ENCODE measurements at places on chromosomes 16 and 17. TPM values are rescaled to one million over a fixed set of nuclear protein-coding genes. Genes with fewer than 3 reads are reported as not detected.

The KRT40 gene
- total RNA-seq = not detected

The MSLN gene
- total RNA-seq = 59.9 TPM

The KRT17 gene
- total RNA-seq = 80.8 TPM

The SCIMP gene
- total RNA-seq = not detected

DNA sequence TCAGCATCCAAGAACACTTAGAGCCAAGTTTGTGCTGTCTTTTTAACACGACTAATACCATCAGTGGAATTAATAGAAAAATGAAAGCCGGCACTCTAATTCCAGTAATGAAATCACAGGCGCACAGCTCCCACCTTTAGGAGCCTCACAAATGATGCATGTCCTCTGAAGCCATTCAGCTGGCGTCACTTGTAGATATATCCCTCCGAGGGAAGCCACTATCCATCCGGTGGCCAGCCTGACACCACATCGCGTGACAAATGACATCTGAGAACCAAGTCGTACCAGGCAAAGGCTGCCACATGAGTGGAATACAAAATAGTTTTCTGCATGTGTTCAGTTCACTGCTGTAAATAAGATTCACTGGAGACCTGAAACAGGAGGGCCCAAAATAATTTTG lies 205.6 kb downstream of the GRIN2A start:
- H3K36me3 ChIP-seq = no peaks in the 10 kb centered on the region
- H3K4me1 ChIP-seq = no peaks in the 10 kb centered on the region
- no peak overlapping the region for H3K27ac ChIP-seq
- no peak overlapping the region for H3K4me3 ChIP-seq
- peaks cover 43% of the 10 kb centered on the region for H3K27me3 ChIP-seq

- no peaks in the 10 kb centered on the region for H3K36me3 ChIP-seq
- no peak overlapping the region for H3K4me3 ChIP-seq
- H3K27me3 ChIP-seq = no peaks in the 10 kb centered on the region
- DNase-seq = no peak
- peaks cover 5% of the 10 kb centered on the region for H3K4me1 ChIP-seq
These were observed 37.3 kb downstream of the MYO15A start for GRCh38 chr17:18145811-18146210.

DNA sequence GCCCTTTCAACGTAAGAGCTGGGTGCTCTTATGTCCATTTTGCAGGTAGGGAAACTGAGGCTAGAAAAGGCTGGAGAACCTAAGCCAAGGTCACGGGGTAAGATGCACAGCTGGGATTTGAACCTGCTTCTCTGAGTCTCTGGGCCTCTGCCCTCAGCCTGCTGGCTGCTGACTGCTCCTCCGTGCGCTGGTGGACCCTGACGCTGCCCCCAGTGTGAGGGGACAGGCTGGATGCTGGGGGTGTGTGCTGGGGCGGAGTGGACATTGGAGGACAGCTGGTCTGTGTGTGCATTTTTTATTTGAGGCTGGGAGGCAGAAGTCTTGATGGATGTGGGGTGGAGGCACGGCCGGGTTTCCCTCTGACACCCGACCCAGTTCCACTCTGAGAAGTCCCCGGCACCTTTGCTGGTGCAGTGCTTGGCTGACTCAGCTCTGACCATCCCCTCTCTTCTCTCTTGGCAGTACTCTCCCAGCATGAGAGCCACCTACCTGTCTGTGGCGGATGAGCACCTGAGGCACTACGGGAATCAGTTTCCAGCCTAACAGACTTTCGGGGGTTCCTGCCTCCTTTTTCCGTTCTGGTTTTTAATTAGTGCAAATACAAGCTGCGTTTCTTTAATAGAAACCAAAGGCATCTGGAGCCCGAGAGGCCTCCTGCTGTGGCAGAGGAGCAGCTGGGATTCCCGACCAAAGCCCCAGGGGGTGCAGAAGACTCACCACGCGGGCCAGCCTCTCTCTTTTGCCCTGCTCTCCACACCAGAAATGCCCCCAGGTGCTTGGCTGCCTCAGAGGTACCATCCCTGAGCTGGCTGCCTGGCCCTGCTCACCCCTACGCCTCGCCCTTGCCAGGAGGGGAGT lies 14.1 kb upstream of the DNAI2 start:
- H3K27me3 ChIP-seq = peaks cover 85% of the 10 kb centered on the region
- H3K36me3 ChIP-seq = no peaks in the 10 kb centered on the region
- H3K27ac ChIP-seq = no peak overlapping the region

DNA sequence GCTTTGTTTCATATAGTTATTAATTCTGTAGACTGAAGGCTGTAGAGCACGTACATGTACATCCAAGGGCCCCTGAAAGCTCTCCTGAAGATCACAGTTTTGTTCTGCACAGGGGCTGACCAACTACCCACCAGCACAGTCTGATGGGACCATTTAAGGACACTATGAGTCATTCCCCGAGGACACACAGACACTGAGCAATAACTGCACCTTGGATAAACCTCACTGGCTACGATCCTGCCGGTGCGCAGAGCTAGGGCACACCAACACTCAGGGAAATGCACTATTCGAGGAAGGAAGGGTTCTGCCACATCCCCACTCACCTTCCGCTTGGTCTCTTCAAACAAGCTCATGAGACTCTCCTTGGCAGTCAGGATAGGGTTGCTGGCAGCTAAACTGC lies 20.3 kb downstream of the SMG6 start:
- no peaks in the 10 kb centered on the region for H3K4me1 ChIP-seq
- no peaks in the 10 kb centered on the region for H3K27me3 ChIP-seq
- DNase-seq = no peak
- H3K4me3 ChIP-seq = no peak overlapping the region

GRCh38 chr17:31068291-31068690 lies 26.5 kb upstream of the NF1 start:
- peaks cover 37% of the 10 kb centered on the region for H3K4me1 ChIP-seq
- no peaks in the 10 kb centered on the region for H3K36me3 ChIP-seq
- peak overlapping the region; percentile 77 for H3K27ac ChIP-seq
- DNase-seq = no peak
- H3K4me3 ChIP-seq = no peak overlapping the region
- H3K27me3 ChIP-seq = no peaks in the 10 kb centered on the region

GRCh38 chr17:49977463-49978389 lies 8.7 kb downstream of the DLX4 start:
- H3K27me3 ChIP-seq = peaks cover 11% of the 10 kb centered on the region
- peaks cover 10% of the 10 kb centered on the region for H3K4me1 ChIP-seq
- no peak overlapping the region for H3K27ac ChIP-seq
- no peaks in the 10 kb centered on the region for H3K36me3 ChIP-seq
- DNase-seq = no peak
- no peak overlapping the region for H3K4me3 ChIP-seq

Measured in PC-9 (cell line).